ENCODE measurements at places on chromosomes 3 and 15.

DNA sequence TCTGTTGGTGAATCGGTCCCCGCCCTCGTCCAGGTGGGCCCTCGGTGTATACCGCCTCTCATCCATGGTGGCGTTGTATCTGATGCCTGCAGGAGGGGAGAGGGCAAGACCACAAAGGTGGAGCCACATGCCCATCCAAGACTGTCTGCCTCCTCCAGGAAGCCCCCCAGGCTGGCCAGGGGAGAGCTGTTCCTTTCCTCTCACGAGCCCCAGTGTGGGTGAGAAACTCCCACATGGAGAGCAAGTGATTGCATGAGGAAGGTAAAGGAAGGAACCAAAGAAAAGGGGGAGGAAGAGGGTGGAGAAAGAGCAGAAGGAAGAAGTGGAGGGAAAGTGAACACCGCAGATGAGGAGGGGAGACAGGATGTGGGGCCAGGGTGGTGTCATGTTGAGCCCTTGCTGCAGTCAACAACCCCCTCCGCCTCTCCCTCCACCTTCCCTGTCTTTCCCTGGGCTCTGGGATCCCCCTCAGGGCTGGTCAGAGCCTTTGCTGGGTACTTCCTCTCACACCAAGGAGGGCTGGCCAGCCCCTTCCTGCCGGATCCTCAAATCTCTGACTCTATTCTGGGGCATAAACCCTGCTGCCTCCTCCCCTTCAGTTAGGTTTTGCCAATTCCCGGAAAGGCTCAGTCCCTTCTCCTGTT lies 49.3 kb downstream of the FEM1B start:
- no peak for DNase-seq

DNA sequence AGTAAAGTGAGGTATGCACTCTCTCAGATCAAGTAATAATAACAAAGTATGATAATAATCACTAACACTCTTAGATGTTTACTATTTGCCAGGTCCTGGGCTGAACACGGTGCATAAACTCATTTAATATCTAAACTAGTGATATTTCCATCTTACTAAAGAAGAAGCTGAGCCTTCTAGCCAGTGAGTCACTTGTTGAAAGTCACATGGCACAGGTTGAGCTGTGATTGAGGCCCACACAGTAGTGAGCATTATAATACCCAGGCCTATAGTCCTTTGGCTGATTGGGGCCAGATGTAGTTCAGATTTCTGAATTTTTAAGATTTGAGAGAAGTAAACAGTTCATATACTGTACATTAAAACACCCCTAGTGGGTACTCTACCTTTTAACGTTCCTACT lies 93.2 kb upstream of the CCDC80 start:
- peak; percentile 52 for DNase-seq

- no peak for DNase-seq
These were observed 423.0 kb downstream of the ZBBX start for GRCh38 chr3:166957121-166957520.

GRCh38 chr3:43582866-43583265 lies 38.9 kb downstream of the ANO10 start:
- DNase-seq, result no peak

DNA sequence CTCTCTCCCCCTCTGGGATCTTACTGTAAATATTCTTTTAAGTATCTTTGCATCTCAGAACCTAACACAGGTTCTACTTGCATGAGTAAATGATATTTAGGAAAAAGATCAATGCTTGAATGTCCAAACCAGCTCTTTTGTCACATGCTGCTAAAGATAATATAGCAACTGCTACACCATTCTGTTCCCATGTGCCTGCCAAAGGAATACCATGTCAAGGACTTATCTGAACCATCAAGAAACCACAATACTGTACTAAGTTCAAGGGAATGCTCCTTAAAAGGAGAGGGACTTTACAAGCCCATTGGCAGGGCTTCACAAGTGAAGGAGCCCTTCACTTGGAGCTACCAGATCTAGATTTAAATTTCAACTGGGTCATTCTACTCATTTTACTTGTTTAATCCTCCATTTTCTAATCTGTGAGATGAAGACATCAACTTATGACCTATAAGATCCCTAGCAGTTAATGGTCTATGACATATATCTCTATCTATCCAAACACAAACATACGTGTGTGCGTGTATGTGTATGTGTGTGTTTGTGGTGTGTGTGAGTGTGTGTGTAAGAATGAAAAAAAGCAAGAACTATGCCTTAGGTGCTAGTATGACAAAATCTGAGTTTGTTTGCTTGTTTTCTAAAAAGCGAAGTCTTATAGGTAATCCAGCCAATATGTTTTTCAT lies 13.0 kb upstream of the SEC62 start:
- no peak for DNase-seq

- peak; percentile 73 for DNase-seq
These were observed 140.2 kb downstream of the ITPR1 start for GRCh38 chr3:4633078-4634004.

- peak; percentile 43 for DNase-seq
These were observed 4.6 kb upstream of the QRICH1 start for GRCh38 chr3:49098429-49098828.
